Left ventricle myocardium inferior (tissue), 1 donor: ENCODE measurements at places on chromosomes 1 and 21.
A peak's percentile ranks its signal among the peaks of the same experiment; 100 is the strongest.

DNA sequence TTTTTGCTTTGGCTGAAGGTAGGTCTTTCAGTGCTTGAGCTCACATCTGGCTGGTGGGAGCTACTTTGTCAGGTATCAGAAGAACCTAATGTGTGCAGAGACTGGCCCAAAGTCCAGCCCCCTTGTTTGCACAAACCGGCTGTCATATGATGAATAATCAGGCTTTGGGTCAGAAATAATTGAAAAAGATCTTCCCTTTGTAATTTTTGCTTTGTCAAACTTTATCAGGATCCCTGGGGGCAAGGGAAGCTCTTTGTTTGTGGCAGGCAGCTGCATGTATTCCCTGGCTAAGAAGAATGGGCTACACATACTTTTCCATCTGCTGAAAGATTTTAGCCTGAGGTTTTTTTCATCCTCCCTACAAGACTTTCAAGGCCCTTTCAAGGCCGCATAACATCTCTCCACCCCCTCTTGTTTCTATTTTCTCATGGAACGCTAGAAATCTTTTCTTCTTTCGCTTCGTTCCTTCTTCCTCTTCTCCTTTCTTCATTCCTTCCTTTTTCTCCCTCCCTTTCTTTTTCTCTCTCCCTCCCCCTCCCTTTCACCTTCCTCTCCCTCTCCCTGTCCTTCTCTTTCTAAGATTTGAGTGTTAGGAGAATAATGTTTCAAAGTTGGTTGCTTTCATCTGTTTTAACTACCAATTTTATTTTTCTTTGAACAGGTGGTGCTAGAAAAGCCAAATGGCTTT, 25.5 kb downstream of the TUFT1 start:
- no peak for DNase-seq

GRCh38 chr1:48030696-48031365, 33.6 kb upstream of the TRABD2B start:
- DNase-seq = no peak

- DNase-seq = no peak
Observed at GRCh38 chr1:174726167-174726879, 273.4 kb upstream of the CACYBP start.

GRCh38 chr1:47709872-47710231, 272.0 kb downstream of the FOXD2 start:
- DNase-seq = no peak

DNA sequence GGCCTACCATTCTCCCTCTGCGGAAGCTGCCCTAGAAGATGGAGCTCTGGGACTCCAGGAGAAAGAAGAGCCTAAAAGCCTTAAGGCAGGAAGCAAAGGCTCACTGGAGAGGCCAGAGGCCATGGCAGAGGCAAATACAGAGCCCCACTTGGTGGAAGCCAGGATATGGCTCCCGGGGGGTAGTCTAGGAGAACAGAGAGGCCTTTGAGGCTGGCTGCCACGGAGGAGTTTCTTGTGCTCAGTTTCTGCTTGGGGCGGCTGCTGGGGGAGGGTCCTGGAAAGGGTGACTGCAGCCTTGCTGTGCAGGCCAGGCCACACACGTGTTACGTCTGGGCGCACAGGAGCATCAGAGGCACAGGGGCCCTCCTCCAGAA, 5.4 kb downstream of the CC2D1B start:
- DNase-seq = no peak

- no peak for DNase-seq
Observed at GRCh38 chr1:167344112-167344511, 123.4 kb downstream of the POU2F1 start.

- DNase-seq = no peak
Observed at GRCh38 chr1:203592730-203593129, 33.9 kb upstream of the ATP2B4 start.

DNA sequence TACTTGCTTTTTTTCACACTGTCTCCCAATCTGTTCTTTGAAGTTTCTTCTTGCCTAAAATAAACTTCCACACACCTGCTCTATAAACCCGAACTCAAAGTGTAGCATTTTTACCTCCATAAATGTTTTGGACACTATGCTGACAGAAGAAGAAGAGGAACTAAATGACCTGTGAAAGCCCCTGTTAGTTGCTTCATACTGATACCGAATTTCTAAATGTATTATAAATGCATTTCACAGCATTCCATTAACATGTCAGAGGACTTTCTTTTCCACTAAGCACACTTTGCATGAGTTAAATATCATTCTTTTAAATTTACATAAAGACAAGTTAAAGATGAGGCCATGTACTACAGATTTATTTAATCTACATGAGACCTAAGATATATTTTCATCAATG, 281.0 kb downstream of the SMYD3 start:
- DNase-seq = no peak

- DNase-seq = no peak
Observed at GRCh38 chr1:183361081-183361480, 57.1 kb downstream of the NMNAT2 start.

- DNase-seq = no peak
Observed at GRCh38 chr1:67977756-67978155, 72.7 kb downstream of the DIRAS3 start.

DNA sequence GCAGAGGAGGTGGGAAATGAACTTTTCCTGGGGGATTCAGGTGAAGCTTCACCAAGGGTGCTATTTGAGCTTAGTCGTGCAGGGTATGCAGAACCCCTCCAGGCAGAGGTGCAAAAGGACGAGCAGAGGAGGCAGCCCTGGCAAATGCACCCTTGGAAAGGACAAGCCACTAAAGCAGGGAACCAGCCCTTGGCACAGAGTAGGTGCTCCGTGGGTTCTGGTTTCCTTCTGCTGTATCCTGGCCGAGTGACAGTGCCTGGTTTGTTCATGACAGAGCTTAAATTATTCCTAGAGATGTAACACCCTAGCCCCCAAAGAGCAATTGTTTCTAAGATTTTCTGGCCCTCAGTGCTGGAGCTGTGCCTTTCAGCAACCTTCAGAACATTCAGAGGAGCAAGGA, 73.4 kb upstream of the SYT6 start:
- DNase-seq = peak; percentile 26

- DNase-seq = no peak
Observed at GRCh38 chr1:18868801-18869424, 9.5 kb upstream of the TAS1R2 start.

- no peak for DNase-seq
Observed at GRCh38 chr1:58702261-58703141, 2.6 kb upstream of the MYSM1 start.

GRCh38 chr1:174953285-174954072, 46.3 kb upstream of the CACYBP start:
- no peak for DNase-seq

DNA sequence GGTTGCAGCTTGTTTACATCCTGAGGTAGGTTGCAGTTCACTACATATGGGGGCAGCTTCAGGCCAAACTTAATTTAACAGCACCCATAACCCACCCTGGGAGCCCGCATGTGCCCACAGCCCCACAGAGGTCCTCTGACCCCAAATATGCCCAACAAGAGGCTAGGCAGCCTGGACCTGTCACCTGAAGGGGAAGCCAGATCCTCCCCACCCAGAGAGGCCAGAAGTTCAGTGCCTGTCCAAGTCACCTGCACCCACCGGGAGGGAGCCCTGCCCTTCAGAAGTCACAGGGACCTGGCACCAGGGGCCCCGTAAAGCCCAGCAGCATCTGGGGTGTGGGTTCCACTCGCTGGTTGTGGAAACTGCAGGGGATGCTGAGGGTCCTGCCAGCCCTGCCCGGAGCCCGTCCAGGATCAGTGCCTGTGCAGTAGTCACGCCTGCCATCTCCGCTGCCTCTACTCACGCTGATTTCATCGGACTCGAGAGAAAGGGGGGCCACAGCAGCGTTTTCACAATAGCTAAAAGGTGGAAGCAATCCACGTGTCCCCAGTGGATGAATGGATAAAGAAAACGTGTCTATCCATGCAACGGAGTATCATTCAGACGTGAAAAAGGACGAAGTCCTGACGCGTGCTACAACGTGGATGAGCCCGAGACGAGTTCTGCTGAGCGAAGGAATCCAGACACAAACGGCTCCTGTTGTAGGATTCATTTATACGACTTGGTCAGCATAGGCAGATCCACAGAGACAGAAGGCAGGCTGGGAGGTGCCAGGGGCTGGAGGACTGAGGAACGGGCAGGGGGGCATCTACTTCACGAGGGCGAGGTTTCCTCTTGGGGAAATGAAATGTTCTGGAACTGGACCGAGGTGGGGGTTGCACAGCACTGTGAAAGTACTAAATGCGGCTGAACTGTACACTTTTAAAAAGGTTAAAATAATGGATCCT, 33.9 kb upstream of the COL6A2 start:
- DNase-seq = no peak
